ENCODE measurements at places on chromosomes 3 and 15.

DNA sequence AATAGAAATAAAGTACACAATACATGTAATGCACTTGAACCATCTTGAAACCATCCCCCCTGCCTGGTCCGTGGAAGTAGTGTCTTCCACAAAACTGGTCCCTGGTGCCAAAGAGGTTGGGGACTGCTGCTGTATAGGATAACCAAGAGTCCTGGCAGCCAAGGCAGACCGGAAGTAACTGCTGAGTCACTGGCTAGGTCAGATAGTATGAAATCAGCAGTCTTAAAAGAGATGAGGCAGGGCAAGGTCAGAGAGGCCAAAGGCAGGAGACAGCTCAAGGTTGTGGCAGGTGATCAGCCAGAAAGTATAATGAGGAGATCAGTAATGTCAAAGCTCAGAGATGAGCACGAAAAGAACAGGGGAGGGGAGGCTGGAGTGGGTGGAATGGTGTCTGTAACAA, 60.2 kb downstream of the MAP3K13 start:
- no peak for DNase-seq

GRCh38 chr3:178532476-178532875, 3.8 kb upstream of the KCNMB2 start:
- no peak for DNase-seq

DNA sequence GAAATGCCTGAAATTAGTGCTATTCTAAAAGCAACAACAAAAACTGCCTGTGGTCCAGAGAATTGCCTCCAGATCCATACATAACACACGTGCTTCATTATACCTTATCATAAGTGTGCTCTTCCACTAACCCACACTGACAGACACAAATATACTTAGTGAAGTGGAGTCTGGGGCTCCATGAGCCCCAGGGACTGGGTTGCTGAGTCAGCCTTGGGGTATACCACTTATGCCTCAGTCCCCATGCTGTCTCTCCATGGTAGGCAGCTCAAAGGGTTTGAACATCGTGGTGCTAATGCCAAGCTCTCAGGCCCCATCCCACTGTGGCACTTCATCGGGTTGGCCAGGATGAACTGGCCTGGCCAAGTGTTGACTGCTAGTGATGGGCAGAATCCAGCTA, 10.8 kb downstream of the ZDHHC3 start:
- no peak for DNase-seq

- DNase-seq = no peak
Observed at GRCh38 chr3:181683563-181683962, 28.2 kb upstream of the SOX2 start.

DNA sequence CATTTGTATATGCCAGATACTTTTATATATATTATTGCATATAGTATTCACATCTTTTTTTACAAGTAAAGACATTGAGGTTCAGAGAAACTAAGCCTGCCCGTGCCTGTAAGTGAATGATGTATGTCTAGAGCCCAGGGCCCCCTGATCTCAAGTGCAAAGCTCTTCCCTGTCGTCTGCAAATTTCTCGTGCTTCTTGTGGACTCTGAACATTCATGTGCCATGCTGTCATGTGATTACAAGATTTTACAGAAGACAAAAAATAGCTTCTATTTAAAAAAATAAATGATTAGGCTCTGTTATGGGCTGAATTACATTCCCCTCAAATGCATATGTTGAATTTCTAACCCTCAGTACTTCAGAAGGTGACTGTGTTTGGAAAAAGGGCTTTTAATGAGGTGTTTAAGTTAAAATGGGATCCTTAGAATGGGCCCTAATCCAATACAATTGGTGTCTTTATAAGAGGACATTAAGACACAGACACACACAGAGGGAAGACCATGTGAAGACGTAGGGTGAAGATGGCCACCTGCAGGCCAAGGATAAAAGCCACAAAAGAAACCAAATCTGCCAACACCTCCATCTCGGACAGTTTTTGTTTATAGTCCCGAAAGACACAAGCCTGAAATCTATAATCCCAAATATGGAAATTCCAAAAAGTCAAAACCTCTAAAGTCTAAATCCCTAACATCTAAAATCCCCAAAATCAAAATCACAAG, 3.9 kb upstream of the MASP1 start:
- no peak for DNase-seq

GRCh38 chr3:192817053-192817452, 89.7 kb upstream of the FGF12 start:
- DNase-seq = no peak

- no peak for DNase-seq
Observed at GRCh38 chr3:183896610-183897009, 11.9 kb upstream of the PARL start.
